Caudate nucleus (tissue), 63 donors: ENCODE measurements at places on chromosomes 2 and 18.

DNA sequence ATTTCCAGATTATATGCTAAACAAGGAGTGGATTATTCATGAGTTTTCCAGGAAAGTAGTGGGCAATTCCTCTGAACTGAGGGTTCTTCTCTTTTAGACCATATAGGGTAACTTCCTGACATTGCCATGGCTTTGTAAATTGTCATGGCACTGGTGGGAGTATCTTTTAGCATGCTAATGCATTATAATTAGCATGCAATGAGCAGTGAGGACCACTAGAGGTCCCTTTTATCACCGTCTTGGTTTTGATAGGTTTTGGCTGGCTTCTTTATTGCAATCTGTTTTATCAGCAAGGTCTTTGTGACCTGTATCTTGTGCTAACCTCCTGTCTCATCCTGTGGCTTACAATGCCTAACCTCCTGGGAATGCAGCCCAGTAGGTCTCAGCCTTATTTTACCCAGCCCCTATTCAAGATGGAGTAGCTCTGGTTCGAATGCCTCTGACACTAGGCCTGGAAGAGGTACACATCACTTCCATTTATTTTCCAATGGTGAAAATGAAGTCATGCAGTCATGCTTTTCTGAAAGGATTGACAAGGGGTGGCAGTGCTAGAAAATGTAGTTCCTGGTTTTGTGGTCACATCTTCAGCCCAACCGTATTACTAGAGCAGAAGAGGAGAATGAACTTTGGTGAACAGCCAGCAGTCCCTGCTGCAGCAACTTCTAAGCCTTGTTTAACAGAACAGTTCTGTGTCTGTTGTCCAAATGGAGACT is 26.6 kb upstream of the ITGA4 start:
- DNase-seq = no peak

- DNase-seq = no peak
Measured at GRCh38 chr2:4762951-4763376, 929.2 kb upstream of the SOX11 start.

DNA sequence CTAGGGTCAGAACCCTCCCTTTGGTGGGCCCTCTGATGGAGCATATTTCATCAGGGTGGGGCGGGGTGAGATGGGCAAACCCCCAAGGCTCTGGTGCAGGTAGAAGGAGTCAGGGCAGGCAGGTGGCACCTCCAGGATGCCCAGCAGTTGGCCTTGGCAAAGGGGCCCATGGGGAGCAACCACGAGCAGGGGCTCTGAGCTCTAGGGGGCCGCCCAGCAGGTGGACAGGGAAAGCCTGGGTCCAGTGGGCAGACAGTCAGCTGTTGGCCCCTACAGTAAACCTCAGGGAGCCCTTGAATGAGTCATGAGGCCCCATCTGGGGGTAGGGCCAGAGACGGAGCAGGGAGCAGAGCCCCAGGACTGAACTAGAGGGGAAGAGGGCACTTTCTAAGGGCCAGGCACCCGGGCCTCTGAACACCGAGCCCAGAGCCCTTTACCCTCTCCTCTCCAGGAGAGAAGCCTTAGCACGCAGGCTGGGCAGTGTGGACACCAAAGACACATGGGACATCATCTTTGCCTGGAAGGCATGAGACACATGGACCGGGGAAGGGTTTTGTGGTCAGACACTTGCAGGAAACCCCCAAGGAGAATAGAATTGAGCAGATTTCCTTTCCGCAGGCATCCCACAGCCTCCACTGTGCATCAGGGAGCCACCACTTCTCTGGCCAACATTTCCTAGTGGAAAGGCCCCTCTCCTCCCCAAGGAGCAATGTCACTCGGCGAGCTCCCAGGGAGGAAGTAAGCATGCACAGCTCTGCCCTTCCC is 257.3 kb downstream of the GLI2 start:
- no peak for DNase-seq

DNA sequence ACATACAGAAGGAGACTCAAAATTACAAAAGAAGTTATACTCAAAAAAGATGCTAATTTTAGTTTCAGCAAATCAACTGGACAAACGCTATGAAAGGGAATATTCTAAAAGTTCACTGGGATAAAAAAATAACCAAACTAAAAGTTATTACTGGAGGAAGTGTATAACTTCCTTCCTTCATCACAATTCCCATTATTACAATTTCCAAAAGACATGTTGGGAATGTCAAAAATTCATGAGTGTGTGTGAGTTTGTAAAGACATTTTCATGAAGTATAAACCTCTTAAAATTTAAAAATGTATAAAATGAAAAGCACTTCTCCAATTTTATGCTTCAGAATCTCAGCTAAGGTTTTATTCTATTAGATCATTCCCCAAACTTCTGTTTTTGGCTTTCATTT is 67.8 kb downstream of the MERTK start:
- no peak for DNase-seq

DNA sequence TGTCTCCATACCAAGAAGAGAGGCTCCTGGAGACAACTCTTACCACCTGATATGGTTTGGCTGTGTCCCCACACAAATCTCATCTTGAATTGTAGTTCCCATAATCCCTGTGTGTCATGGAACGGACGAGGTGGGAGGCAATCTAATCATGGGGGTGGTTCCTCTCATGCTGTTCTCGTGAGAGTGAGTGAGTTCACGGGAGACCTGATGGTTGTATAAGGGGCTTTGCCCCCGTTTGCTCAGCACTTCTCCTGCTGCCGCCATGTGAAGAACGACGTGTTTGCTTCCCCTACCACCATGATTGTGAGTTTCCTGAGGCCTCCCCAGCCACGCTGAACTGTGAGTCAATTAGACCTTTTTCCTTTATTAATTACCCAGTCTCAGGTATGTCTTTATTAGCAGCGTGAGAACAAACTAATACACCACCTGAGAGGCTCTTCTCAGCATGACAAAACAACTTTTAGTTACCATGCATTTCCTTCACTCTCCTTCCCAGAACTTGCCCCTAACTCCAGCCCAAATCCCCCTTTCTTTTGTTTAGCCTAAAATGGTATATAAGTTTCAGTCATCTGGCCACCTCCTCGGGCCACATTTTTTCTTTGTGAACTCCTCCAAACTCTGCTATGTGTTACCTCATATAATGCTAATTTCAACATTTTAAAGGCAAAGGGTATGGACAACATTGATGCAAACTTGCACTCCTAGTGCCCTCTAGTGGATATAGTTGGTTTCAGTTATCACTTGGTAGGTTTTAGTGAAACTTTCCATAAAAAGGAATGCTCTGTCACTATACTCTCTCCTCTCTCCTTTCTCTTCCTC is 58.6 kb upstream of the SLC25A52 start:
- DNase-seq = no peak

GRCh38 chr2:7730449-7730848 is 813.2 kb downstream of the RNF144A start:
- no peak for DNase-seq

DNA sequence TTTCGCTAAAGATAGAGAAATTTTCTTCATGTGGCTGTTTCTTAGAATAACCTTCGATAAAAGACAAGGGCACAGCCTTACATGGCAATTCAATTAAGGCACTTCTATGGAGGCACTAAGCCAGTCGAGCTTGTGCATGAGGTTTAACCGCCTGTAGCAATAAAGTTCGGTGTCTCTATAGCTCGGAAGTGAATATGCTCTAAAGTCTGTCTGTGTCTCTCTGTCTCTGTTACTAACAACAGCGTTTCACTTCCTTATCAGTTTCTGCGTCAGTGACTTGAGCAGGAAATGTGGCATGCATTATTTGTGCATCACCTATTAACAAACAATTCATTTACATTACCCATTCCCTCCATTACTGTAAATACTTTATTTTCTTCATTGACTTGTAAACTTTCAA is 365.1 kb upstream of the NETO1 start:
- DNase-seq = no peak

DNA sequence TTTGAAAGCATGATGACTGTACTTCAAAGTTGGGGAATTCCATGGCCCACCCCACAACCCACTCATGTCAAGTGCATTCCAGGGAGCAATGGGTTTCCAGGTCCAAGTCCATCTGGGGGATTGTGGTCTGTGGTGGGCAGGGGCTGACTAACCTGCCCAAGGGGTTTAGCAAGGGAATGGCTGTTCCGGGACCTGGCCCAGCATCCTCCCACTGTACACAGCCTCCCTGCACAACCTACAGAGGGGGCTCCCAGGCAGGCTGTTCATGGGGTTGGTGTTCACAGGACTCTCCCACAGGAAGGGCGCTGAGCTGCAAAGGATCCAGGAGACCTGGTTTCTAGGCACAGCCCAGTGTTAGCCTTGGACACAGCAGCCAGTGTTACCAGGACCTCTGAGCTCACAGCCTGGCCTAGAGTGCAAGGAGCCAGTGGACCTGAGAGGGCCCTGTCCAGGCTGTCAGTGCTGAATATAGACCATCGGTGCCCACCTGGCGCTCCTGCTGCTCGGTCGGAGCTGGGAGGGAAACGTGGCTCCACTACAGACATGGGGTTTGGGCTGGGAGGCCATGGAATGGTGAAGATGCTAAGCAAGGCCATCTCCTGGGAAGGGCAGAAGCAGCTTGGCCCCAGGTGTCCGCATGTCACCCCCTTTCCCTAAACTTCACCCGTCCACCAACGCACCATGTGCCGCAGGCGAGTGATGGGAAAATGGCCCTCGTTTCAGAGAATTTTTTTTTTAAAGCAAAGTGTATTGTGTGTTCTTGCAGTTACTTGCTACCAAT is 317.2 kb downstream of the GBX2 start:
- no peak for DNase-seq

- no peak for DNase-seq
Measured at GRCh38 chr2:73069041-73069854, 2.3 kb downstream of the SFXN5 start.

DNA sequence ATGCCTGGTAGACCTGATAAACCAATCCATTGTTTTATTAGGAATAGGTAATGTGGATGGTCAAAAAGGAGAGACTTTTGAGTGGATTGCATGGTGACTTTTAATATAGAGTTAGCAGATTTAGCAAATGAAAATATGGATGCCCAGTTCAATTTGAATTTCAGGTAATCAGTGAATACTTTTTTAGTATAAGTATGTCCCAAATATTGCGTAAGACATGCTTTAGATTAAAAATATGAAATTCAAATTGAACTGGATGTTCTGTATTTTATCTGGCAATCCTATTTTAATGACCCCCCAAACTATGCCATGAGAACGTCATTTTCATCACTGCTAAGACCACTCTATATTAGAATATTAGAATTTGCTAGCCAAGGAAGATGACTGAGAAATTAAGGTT is 30.3 kb upstream of the TNP1 start:
- no peak for DNase-seq

- no peak for DNase-seq
Measured at GRCh38 chr2:164868563-164869419, 27.2 kb upstream of the COBLL1 start.

GRCh38 chr18:78896111-78896905 is 83.3 kb upstream of the SALL3 start:
- DNase-seq = no peak

GRCh38 chr2:20913491-20913890 is 90.6 kb upstream of the LDAH start:
- no peak for DNase-seq

DNA sequence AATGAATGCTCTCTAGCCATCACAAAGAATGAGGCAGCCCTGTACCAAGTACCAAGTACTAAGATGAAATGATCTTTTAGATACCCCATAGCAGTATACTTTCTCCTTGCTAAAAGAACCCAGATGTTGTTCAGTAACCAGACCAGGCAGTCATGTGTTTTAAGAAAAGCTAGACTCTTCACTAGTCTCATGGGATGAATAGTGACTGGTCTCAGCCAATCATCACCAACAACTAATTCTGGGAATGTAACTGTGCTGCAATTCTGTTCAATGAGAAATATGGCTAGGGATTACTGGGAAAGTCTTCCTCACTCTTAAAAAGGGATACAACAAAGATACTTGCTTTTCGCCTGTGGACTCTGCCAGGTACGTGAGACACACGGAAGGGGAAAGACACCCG is 29.5 kb downstream of the MBOAT2 start:
- DNase-seq = no peak

DNA sequence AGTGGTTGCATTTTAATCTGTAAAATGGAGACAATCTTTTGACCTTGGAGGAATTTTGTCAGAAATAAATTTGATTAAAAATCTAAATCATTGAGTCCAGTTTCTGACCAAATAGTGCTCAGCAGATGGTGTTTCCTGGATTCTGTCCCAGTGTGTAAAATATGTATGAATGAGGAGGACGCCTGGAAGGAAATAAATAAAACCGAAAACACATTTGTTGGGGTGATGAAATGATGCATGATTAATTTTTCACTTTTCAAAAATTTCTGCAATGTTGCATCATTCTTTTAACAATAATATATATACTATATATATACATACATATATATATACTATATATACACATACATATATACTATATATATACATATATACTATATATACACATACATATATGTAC is 261.1 kb upstream of the TRIB2 start:
- no peak for DNase-seq

- DNase-seq = no peak
Measured at GRCh38 chr18:26963292-26963691, 97.8 kb upstream of the AQP4 start.

GRCh38 chr18:48230467-48231113 is 178.6 kb downstream of the ZBTB7C start:
- no peak for DNase-seq

GRCh38 chr2:113164215-113164929 is 9.4 kb upstream of the PSD4 start:
- DNase-seq = no peak

GRCh38 chr2:43105586-43106558 is 120.5 kb downstream of the ZFP36L2 start:
- no peak for DNase-seq

GRCh38 chr18:48254077-48254602 is 155.0 kb downstream of the ZBTB7C start:
- DNase-seq = no peak

DNA sequence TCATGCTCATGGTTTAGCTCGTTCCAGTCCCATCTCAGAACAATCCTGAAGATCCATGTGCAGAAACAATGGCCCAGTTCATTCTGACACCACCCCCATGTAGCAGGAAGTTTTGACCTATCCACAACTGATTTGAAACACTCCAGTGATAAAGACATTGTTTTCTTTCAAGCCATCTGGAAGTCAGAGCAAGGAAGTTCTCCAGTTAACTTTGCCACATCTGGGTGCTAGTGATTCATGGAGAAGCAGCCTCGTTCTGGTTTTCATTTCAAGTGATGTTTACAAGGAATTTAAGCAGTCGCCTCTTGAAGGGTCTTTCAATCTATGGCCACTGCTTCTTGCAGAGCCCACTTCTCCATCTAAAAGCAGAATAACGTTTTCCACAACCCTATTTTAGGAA is 36.6 kb upstream of the TWIST2 start:
- no peak for DNase-seq

DNA sequence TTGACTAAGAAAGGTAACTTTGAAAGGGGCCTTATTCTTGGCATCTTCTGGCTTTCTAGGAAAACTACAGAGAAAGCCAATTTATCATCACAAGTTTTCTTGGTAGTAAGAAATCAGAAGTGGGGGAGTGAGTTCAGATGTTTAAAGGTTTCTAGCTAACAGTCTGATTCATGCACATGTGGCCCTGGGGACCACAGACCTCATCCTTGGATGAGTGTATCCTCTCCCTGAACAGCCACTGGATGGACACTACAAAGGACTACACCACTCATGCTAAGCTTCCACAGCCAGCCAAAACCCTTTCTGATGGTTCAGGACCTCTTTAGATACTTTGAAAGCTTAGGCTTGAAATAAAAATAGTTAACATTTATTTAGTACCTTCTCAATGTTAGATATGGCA is 218.3 kb upstream of the STK17B start:
- no peak for DNase-seq

GRCh38 chr18:55833543-55833942 is 245.6 kb upstream of the TCF4 start:
- no peak for DNase-seq
